ENCODE measurements at places on chromosomes 6 and 20.
A peak's percentile ranks its signal among the peaks of the same experiment; 100 is the strongest.

GRCh38 chr6:20302702-20303251 is 90.5 kb upstream of the MBOAT1 start:
- DNase-seq, result no peak

GRCh38 chr6:41581381-41581991 is 35.3 kb downstream of the FOXP4 start:
- no peak for DNase-seq

GRCh38 chr6:7137335-7138045 is 29.7 kb downstream of the RREB1 start:
- peak; percentile 49 for DNase-seq

DNA sequence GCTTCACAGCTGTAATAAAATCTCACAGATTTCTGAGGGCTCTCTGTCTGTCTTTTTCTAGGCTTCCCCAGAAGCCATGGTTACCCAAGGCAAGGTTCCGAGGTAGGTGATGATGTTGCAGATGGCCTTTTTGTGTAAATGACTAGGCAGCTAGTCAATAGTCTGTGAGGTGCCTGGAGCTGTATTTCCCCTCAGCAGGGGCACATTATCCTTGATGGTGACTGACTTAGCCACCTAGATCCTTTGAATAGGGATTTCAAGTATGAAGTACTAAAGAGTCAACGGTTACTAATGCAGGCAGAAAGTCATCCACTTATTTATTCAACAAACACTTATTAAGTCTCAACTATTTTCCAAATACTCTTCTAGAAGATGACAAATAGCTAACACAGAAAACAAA is 49.3 kb upstream of the L3MBTL3 start:
- no peak for DNase-seq

GRCh38 chr20:44028868-44029847 is 114.5 kb downstream of the TOX2 start:
- no peak for DNase-seq

- no peak for DNase-seq
Measured at GRCh38 chr20:54629632-54630031, 154.2 kb downstream of the DOK5 start.

DNA sequence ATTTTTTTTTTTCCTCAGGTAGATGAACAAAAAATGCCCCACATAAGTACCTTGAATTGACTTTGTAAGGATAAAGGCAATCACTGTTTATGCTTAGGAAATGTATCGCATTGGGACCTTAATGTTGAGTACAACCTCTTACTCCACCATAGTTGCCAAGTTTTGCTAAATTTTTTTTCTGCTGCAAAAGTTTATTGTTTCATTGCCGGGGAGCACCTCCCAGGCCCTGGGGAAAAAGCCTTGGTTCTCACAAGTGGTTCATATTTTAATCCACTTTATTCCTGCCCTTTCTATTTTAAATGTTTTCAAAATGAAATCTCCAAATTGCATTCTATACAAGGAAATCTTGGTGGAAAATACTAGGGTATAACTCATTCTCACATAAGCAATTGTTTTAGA is 52.3 kb upstream of the UTRN start:
- no peak for DNase-seq

GRCh38 chr20:62359043-62359490 is 8.0 kb downstream of the LAMA5 start:
- DNase-seq, result no peak

- no peak for DNase-seq
Measured at GRCh38 chr20:51122931-51123658, 100.2 kb upstream of the KCNG1 start.

DNA sequence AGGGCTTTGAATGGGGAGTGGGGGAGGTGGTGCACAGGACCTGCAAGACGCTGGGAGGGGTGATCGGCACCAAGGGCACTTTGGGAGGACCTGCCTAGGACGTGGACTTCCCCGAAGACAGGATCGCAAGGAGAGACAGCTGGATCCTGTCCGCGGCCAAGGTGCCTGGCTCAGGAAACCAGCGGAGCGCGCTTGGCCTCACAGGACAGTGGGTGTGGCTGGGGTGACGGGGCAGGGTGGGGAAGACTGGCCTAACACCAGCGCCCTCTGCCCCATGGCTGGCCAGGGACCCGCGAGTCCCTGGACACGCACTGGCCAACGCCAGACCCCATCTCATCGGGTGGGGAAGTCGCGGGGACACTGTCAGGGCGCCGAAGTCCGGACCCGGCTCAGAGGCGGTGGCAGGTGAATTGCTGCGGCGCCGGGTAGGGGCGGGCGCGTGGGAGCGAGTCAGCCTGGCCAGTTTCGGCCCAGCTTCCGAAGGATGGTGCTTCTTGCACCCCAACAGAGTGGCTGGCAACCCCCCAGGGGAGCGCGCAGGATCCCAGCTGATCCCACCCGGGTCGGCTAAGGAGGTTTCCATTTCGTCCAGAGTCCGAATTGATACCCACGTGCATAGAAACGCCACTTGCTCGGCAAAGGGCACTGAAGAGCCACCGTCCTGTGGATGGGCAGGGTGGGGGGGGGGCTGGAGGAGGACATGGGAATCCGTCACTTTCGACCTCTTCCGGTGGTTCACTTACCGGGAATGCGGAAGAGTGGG is 785 bp upstream of the THBD start:
- DNase-seq, result no peak

DNA sequence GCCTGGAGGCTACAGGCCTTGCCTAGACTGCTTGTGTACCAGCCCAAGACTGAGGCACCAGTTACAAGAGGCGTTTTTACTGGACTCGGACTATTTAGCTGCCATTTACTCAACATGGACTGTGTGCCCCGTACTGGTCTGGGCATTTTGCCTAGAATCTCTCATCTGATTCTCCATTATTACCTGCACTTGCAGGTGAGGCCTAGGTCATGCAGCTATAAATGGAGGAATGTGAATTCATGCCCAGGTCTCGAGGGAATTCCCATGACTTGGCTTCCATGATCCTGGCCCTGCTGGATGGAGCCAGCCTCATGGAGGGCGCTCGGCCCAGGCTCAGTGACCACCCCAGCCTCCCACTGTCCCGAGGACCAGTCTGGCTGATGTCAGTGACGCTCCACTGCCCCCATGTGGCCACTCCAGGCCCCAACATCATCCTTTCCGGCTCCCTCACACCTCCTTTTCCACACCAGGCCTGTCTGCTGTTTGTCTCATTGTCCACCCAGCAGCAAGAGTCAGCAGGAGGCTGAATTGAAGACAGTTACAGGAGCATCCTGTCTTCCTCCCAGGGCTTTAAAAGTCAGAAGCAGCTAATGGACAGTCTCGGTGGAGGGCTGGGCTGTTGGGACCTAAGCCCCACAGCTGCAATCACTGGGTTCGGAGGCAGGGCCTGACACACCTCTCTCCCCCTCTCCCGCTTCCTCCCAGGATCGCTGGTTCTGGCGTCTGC is 8.7 kb downstream of the MMP24OS start:
- DNase-seq, result peak; percentile 50

- DNase-seq, result no peak
Measured at GRCh38 chr6:2179950-2180349, 65.5 kb downstream of the GMDS start.

DNA sequence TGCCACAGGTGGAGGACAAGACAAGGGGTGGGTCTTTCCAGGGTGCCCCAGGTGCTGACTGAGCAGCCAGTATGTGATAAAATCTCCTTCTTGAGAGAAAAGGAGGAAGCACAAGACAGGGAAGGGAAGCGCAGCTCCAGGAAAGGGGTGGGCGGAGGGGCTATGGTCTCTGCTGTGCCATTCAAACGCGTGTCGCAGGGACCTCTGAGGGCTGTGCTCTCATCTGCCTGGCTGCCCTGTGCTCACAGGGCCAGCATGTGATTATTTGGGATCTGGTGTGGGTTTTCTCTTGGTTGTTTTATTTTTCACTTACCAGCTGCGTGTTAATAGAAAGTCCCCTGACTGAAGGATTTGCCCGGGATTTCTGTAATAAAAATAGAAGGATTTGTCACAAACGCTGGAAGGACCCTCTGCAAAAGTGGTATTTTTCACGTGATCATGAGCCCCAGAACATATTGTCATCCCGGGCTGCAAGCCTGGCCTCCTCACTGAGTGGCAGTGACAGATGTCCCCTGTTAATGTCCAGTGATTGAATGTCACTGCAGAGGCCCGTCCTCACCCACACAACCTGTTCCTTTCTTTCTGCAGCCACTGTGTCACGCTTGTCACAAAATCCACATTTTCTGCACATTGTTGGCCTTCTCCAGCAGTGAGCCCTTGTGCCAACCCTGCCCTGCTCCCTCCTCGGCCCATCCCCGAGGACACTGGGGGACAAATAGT is 35.0 kb upstream of the VSX1 start:
- no peak for DNase-seq

DNA sequence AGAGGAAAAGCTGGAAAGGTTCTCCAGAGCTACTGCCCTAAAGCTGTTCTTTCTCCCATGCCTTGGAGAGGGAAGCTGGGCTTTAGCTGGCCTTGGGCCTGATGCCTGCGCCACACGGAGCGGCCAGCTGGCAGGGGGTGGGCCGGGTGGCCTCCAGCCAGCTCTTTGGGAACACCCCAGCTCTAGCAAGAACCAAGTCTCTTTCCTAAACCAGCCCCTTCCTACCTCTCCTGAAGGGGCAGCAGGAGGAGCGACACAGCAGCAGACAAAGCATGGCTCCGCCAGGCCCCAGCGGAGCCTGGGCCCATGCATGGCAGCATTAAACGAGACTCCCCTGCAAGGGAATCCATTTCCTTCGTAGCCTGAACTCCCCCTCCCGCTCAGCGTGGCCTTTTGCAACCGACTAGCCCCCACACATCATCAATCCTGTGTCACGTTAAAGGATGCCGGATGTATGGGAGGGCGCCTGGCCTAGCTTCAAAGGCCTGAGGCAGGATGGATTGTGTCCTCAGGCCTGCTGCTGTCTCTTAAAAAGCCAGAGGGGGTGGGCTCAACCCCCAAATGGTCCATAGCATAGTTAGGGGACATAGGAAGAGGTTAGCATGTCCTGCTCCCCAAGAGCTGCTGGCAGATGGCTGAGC is 14.0 kb downstream of the MRPS18A start:
- DNase-seq, result no peak

GRCh38 chr20:41165001-41165882 is 27.9 kb downstream of the PLCG1 start:
- no peak for DNase-seq

- DNase-seq, result no peak
Measured at GRCh38 chr6:124066946-124067552, 263.4 kb downstream of the NKAIN2 start.
